ENCODE measurements at places on chromosomes 3 and 15.

- DNase-seq: no peak
Observed at GRCh38 chr3:53163444-53164387, 2.7 kb downstream of the PRKCD start.

DNA sequence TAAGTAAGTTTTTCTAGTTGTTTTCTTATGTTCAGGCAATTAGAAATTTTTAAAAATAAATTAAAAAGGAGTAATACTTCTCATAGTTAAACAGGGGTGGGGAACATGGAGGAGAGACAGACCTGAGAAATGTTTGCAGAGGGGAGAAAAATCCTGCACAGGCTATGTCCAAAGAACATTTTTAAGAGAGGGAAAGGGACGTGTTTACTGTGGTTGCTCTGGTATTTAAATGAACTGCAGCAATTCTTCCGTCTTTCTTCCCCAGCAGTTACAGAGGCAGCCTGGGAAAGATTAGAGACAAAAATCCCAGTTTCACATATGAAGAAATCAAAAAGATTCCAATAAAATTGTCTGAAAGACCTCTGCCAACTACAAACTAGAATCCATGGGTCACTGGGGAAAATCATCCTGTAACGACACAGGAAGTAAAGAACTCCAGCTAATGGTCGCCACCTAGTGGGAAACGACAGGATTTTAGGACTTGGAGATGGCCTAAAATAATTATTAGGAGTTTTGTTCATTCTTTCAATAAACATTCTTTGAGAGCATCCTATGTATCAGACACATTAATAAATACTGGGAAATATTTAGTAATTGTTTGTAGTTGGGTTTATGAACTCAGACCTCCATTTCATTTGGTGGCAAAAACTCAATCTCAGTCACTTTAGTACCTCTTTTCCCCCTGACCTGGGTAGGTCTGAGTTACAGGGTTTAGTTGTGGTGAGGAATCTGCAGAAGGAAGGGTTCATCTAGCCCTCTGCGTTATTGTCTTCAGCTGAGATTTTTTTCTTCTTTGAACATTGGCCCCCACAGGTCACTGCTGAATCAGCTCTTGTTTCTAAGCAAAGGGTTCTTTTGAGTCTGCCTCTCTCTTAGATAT is 69.9 kb upstream of the GOLIM4 start:
- peak; percentile 91 for DNase-seq

- DNase-seq: no peak
Observed at GRCh38 chr3:19264424-19264823, 116.1 kb downstream of the KCNH8 start.

DNA sequence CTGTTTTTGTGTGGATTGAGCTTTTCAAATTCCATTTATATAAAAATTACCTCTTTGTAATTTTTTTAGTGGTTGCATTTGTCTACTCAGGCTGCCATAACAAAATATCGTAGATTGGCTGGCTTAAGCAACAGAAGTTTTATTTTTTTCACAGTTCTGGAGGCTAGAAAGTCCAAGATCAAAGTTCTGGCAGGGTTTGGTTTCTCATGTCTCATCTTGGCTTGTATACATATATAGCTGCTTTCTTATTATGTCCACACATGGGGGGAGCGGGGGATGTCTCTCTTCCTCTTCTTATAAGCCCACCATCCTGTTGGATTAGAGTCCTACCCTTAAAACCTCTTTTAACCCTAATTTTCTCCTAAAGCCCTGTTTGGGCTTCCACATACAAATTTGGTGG is 28.5 kb downstream of the MGA start:
- no peak for DNase-seq

DNA sequence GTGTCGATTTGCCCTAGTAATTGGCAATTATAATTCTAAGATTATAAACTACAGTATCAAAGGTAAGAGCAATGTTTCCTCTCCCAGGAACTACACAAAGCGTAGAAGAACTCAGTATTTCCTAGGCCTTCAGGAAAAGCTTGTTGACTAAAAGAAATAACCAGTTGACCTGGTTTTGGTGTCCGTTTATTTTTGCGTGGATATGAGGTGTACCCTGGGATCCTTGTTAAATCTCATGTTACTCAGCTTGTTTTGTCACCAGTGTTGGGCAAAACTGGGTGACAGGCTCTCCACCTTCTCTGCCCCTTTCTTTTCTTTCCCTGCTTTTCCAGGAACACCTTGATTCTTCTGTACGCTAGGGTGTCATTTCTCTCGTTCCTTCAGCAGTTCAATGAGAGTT is 97.2 kb downstream of the CACNA1D start:
- no peak for DNase-seq

DNA sequence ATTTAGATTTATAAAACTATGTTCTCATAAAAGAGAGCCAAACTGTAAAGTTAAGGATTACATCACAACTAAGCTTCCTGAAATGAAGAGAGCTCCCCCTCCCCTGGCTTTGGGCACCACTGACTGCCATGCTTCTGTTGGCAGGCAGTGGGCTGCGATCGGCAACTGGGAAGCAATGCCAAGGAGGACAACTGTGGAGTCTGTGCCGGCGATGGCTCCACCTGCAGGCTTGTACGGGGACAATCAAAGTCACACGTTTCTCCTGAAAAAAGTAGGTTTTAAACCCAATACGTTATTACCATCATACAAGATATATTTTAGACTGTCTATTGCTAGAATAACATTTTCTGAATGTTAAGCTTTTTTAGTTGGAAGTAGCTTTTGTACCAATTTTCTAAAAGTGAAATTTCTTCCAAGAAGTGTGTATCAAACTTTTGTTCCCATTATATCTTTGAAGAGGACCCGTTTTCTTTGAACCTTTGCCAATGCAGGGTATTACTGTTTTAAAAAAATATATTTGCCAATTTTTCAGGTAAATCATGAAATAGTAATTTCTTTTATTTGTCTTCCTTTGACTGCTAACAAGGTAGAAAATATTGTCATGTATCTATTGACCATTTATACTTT is 184.1 kb downstream of the ADAMTSL3 start:
- peak; percentile 48 for DNase-seq

- no peak for DNase-seq
Observed at GRCh38 chr15:66785637-66786036, 83.6 kb downstream of the SMAD6 start.

- DNase-seq: no peak
Observed at GRCh38 chr3:86175593-86176444, 815.1 kb downstream of the VGLL3 start.

GRCh38 chr3:104347291-104347690 is 1019.4 kb upstream of the ALCAM start:
- no peak for DNase-seq

DNA sequence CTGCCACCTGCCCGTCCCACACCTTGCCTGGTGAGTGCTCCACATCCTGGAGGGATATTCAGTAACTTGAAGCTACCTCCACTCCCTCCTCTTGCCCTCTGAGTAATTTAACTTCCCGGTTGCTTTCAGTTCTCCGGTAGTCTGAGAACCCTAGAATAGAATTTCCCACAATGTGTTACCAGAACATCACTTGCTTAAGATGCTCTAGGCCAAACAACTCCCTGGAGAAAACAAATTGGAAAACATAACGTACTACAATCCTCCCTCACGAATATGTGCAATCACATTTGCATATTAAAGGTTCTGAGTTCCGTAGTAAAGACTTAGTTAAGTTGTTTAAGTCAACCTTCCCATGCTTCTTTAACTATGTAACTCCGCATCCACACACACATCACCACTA is 44.8 kb downstream of the SLCO2A1 start:
- DNase-seq: no peak

- DNase-seq: no peak
Observed at GRCh38 chr3:150132101-150132749, 161.5 kb upstream of the PFN2 start.

DNA sequence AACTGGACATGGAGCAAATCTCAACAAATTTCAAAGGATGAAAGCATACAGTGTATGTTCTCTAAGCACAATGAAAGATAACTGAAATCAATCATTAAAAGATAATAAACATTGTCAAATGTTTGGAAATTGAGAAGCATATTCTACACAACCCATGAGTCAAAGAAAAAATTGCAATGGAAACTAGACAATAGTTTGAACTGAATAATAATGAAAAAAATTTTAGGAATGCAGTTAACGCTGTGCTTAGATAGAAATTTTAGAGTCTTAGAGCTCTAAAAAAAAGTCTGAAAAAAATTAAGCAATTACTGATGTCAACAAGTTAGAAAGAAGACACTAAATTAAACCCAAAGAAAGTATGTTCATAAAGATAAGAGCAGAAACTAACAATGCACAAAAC is 15.5 kb downstream of the RABL3 start:
- DNase-seq: no peak

DNA sequence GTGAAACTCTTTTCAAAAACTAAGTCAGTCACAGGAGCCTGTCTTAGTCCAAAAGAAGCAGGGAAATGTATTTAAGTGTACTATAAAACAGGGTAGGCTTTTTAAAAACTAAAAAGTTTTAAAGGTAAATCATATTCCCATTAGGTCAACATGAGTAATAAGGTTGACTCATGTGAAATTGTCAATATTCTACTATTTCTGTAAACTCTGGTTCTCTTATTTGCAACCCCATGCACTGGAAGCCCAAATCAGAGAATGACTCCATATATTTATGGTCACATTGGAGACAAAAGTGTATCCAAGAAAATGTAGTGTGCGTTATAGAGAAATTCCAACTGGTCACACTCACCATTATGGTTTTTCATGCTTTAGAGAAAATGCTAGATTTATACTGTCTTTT is 600.3 kb upstream of the TGFBR2 start:
- no peak for DNase-seq

- no peak for DNase-seq
Observed at GRCh38 chr3:184380185-184380626, 352 bp downstream of the CHRD start.

GRCh38 chr3:189737619-189738018 is 106.4 kb downstream of the TP63 start:
- no peak for DNase-seq

DNA sequence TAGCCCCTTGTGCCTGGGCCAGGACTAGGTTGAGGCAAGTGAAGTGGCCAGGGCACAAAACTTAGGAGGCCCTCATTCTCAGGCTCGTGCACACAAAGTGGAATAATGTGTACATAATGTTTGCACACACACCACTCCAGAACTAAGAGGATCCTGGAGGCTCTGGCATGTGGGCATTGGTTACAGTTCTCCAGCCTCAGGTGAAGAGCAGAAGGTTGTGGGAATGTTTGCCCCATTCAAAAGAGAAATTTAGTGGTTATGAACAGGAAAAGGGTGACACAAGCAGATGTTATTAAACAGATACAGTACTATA is 31.3 kb downstream of the ASB7 start:
- no peak for DNase-seq

DNA sequence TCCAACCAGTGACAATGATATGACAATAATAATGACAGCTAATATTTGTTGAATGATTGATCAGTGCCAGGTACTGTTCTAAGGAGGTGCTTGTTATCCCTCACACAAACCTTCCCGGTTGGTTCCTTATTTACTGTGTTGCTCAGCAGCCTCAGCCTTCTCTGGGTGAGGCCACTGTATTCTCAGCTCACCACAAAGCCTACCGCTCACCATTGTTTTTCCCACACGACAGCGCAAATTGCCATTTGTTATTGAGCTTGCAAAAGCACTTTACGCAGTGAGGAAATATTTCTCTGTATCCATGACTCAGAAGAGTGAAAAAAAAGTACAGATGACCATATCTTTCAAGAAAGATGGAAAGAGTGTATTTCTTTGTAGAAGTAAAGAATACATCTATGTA is 49.5 kb upstream of the PDZRN3 start:
- no peak for DNase-seq

DNA sequence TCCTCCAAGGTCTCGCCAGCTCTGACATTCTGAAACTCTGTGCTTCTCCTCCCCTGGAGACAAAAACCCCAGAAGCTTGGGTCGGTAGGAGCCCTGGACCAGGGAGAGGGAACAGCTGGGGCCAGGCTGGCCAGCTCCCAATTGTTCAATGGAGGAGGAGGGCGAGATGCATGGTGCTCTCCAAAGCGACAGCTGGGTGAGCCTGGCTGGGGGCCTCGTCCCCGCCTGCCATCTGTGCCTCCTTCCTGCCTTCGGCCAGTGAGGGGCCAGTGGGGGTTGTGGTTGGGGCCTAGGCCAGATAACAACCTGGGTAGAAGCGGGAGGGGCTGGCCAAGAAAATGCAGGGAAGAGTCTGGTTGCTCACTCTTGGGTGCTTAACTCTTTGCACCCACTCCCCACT is 79.4 kb downstream of the CORO2B start:
- DNase-seq: no peak

- DNase-seq: no peak
Observed at GRCh38 chr3:71060536-71060935, 523.0 kb downstream of the FOXP1 start.

DNA sequence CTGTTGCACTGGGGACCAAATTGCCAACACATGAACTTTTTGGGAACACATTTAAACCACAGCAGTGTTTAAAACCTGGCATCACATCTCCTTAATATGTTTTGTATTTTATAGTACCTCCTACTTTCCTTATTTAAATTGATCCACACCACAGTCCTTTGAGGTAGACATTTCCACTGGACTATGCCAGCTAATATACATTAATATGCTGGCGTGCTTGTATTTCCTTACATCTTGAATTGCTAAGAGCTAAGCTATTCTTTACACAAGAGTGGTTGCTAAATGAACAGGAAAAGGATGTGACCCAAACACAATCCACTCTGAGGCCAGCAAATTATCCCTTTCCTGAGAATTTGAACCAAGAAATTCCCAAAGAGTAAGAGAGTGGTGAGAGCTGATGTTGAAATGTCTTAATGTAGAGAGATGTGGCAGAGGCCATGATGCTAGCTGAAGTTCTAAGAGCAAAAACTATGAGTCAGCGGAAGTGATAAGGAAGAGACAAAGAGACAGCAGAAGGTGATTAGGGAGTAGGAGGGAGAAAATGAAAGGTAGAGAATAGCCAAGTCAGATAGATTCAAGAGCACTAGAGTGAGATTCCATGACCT is 131.2 kb downstream of the CD47 start:
- no peak for DNase-seq

DNA sequence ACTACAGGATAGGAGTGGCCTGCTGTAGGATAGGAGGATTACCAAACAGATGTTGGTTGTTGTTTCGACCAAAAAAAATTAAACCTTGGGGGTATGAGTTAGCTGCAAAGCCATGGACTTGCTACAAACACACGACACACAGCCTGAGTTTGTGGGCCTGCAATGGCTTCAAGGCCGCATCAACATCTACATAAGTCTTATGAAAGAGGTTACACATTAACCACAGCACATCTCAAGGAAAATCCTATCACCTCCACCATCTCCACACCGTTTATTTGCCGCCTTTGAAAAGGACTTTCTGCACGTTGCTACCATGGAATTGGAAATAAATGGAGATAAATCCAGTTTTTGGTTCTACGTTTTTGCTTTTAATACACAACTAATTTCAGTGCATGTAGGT is 23.0 kb downstream of the LRIG1 start:
- DNase-seq: no peak

GRCh38 chr3:172098698-172099494 is 59.5 kb downstream of the FNDC3B start:
- no peak for DNase-seq

- DNase-seq: no peak
Observed at GRCh38 chr3:13871791-13872190, 8.1 kb downstream of the WNT7A start.
